ENCODE measurements at places on chromosomes 6 and 20.

DNA sequence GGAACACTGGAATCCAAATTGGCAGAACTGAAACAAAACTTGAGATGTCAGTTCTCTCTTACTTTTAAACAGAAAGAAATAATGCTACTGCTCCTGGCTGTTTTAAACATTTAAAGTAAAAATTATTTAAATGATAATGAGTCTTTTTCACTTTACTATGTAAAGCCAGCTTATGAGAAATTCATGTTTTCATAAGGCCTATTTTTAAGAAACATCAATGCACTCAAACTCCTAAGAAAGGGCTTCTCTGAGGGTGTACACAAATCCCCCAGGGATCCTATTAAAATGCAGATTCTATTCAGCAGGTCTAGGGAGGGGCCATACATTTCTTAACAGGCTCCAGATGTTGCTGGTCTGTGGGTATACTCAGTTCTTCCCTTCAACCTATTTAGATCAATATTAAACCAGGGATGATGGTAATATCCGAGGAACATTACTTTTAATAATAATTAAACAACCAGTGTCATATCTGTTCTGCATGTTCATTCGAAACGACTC lies 2.3 kb downstream of the FERMT1 start:
- DNase-seq, result no peak

- DNase-seq, result no peak
These were observed 49.9 kb downstream of the CLIC5 start for GRCh38 chr6:45965792-45966191.

DNA sequence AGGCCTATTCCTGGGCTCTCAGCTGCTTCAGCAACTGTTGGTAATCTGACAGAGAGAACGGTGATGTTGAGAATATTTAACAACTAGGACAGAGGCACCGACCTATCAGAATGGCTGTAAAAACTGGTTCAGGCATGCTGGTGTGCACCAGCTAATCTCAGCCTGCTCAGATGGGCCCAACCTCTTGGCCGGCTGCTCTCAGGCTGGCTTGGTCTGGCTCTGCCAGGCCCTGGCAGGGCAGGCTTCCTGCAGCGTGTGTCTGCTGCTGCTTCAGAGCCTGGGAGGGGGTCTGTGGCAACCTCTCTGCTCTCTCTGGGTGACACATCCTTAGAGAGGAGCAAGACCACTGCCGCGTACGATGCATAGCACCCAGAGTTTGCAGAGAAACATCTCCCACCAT lies 4.8 kb downstream of the SLC2A12 start:
- no peak for DNase-seq

GRCh38 chr6:155493026-155493693 lies 37.5 kb upstream of the NOX3 start:
- no peak for DNase-seq

- DNase-seq, result no peak
These were observed 101.6 kb upstream of the CEP162 start for GRCh38 chr6:84329077-84329476.
